ENCODE measurements at places on chromosomes 5 and 9.

DNA sequence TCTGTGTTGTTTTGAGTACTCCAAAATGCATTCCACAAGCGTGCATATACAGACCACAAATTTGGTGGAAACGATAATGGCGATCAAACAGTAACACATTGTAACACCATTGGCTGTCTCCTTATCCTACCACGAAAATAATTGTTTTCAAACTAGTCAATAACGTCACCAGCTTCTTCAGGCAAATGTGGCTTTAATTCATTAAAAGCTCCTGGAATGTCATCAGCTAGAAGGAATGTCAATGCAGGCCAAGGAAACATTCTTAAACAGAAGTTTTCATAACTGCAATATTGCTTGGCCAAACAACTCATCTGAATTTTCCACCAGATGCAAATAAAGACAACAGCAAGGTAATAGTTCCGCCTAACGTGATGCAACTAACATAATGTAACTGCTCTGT is 71.6 kb upstream of the XPA start:
- no peaks in the 10 kb centered on the region for H3K36me3 ChIP-seq
- H3K27me3 ChIP-seq: peaks cover 6% of the 10 kb centered on the region
- H3K4me1 ChIP-seq: no peaks in the 10 kb centered on the region
- H3K4me3 ChIP-seq: no peak overlapping the region

GRCh38 chr9:131308452-131308851 is 18.9 kb downstream of the PLPP7 start:
- H3K4me3 ChIP-seq: no peak overlapping the region

- H3K36me3 ChIP-seq: no peaks in the 10 kb centered on the region
- no peak for DNase-seq
- no peaks in the 10 kb centered on the region for H3K27me3 ChIP-seq
- H3K4me1 ChIP-seq: no peaks in the 10 kb centered on the region
These were observed 133.9 kb downstream of the PTTG1 start for GRCh38 chr5:160555581-160555970.

DNA sequence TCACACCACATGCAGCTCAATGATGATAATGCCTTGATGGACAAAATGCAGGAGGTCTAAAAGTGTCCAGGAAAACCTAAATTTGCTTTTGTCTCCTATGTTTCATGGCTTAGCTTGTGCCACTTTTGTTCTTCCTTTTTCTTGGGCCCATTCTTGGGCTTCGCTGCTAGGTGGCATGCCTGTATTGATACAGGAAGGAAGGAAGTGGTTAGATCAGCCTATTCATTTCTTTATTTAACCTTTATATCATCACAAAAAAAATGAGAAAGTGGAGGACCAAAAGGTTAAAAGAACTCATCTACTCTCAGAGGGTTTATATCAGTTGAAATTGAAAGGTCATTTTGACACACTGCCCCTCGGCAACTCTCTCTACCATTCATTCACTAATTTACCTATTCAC is 260.2 kb downstream of the ARHGAP26 start:
- H3K36me3 ChIP-seq: no peaks in the 10 kb centered on the region
- no peaks in the 10 kb centered on the region for H3K4me1 ChIP-seq
- no peak for DNase-seq
- H3K27ac ChIP-seq: no peak overlapping the region

- no peaks in the 10 kb centered on the region for H3K4me1 ChIP-seq
- no peak overlapping the region for H3K27ac ChIP-seq
- no peaks in the 10 kb centered on the region for H3K36me3 ChIP-seq
- no peaks in the 10 kb centered on the region for H3K27me3 ChIP-seq
- peak; percentile 47 for DNase-seq
- no peak overlapping the region for H3K4me3 ChIP-seq
These were observed 216.0 kb upstream of the DAP start for GRCh38 chr5:10977011-10977410.

DNA sequence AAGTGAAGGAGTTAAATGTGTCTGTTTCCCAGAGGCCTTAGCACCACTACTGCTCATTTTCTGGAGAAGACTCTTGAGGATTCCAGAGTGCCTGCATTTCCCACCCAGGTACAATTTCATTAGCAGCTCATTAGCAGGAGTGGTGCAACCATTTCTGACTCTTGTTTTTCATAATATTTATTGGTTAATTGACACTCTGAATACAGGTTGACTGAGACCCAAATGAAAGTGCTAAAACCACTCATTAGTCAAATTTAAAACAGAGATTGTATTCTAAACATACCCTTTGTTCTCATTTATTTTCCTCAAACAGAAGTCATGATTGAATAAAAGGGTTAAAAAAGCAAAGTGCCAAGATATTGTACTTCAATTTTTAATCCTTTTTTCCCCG is 134.5 kb downstream of the SIL1 start:
- H3K36me3 ChIP-seq: no peaks in the 10 kb centered on the region
- no peaks in the 10 kb centered on the region for H3K27me3 ChIP-seq
- no peak overlapping the region for H3K4me3 ChIP-seq
- no peak for DNase-seq
- no peaks in the 10 kb centered on the region for H3K4me1 ChIP-seq
- H3K27ac ChIP-seq: no peak overlapping the region

DNA sequence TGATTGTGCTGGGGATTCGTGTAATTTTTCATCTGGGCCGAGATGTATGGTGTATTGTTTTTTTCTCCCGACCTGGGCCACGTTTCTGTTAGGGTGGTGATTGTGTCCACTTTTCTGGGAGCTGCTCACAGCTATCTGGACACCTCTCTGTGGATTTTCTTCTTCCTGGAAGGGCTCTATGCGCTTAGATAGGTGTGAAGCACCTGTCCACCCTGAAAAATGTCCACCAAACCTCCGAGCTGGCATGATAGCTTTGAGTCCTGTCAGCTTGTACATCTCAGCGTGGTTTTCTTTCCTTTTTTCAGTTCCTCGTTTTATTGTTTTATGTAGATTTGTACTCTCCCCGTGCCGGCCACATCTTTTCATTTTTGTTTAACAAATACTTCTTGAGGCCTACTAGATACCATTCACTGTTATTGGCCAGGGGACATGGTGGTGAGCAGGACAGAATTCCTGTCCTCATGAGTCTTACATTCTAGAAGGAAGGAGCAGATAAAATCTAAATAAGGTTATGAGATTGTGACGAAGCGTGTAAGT is 1.1 kb downstream of the UGCG start:
- H3K27ac ChIP-seq: peak overlapping the region; percentile 93
- no peaks in the 10 kb centered on the region for H3K4me1 ChIP-seq
- H3K27me3 ChIP-seq: no peaks in the 10 kb centered on the region
- H3K4me3 ChIP-seq: peak overlapping the region; percentile 94
- DNase-seq: no peak

- no peaks in the 10 kb centered on the region for H3K27me3 ChIP-seq
- no peak overlapping the region for H3K27ac ChIP-seq
- no peak overlapping the region for H3K4me3 ChIP-seq
- peaks cover 11% of the 10 kb centered on the region for H3K4me1 ChIP-seq
- H3K36me3 ChIP-seq: no peaks in the 10 kb centered on the region
These were observed 15.4 kb downstream of the AOPEP start for GRCh38 chr9:94741866-94742265.

- no peaks in the 10 kb centered on the region for H3K27me3 ChIP-seq
- no peaks in the 10 kb centered on the region for H3K36me3 ChIP-seq
- no peaks in the 10 kb centered on the region for H3K4me1 ChIP-seq
- no peak overlapping the region for H3K4me3 ChIP-seq
- no peak overlapping the region for H3K27ac ChIP-seq
These were observed 198.8 kb downstream of the BNC2 start for GRCh38 chr9:16671591-16672137.

GRCh38 chr9:91541734-91542133 is 118.1 kb upstream of the NFIL3 start:
- no peaks in the 10 kb centered on the region for H3K27me3 ChIP-seq
- peaks cover 2% of the 10 kb centered on the region for H3K4me1 ChIP-seq
- no peak for DNase-seq

GRCh38 chr9:121926351-121926801 is 166.7 kb downstream of the TTLL11 start:
- H3K36me3 ChIP-seq: no peaks in the 10 kb centered on the region
- no peak for DNase-seq
- H3K27ac ChIP-seq: no peak overlapping the region
- no peak overlapping the region for H3K4me3 ChIP-seq
- no peaks in the 10 kb centered on the region for H3K27me3 ChIP-seq

DNA sequence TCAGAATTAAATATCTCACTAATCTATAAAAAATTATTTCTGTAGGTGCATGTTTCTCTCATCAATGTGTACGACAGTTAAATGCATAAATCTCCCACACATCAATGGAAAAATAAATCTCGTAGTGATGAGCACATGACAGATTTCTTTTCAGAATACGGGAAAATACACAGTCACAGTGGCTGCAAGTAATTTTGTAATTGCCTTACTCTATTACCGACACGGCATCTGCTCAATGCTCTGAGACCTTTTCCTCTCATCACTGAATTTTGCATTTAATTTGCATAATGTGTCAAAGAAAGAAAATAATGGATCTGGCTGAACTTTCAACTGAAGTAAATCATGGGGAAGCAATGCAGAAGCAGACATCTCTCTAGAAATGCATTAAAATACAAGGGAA is 37.2 kb downstream of the PDE4D start:
- H3K4me3 ChIP-seq: no peak overlapping the region
- no peaks in the 10 kb centered on the region for H3K4me1 ChIP-seq
- H3K36me3 ChIP-seq: no peaks in the 10 kb centered on the region
- no peak for DNase-seq

DNA sequence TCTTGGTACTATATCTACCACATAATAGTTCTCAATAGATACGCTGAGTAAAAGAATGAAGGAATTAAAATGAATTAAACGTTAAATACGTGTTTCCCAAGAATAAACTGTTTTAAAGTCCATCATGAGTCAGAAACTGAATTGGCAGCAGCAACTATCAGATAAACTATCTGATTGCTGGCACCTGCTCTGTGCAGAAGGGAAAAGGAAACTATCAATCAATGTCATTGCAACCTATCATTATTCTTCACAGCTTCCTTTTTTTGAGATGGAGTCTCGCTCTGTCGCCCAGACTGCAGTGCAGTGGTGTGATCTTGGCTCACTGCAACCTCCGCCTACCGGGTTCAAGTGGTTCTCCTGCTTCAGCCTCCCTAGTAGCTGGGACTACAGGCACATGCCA is 8.8 kb upstream of the WDR36 start:
- H3K27me3 ChIP-seq: no peaks in the 10 kb centered on the region
- DNase-seq: no peak
- no peaks in the 10 kb centered on the region for H3K36me3 ChIP-seq
- H3K27ac ChIP-seq: no peak overlapping the region
- H3K4me3 ChIP-seq: no peak overlapping the region
- no peaks in the 10 kb centered on the region for H3K4me1 ChIP-seq
